ENCODE measurements at places on chromosomes 2 and 18.

- no peak for DNase-seq
- H3K4me1 ChIP-seq, result peaks cover 32% of the 10 kb centered on the region
- H3K27me3 ChIP-seq, result no peaks in the 10 kb centered on the region
- H3K36me3 ChIP-seq, result no peaks in the 10 kb centered on the region
- H3K27ac ChIP-seq, result peak overlapping the region; percentile 84
Measured at GRCh38 chr2:45649858-45650811, 1.3 kb upstream of the PRKCE start.

- no peak for DNase-seq
- H3K4me1 ChIP-seq, result peaks cover 58% of the 10 kb centered on the region
- H3K27ac ChIP-seq, result peak overlapping the region; percentile 20
- no peak overlapping the region for H3K4me3 ChIP-seq
Measured at GRCh38 chr2:121534007-121534406, 3.3 kb downstream of the RNU4ATAC start.

- peaks cover 59% of the 10 kb centered on the region for H3K4me1 ChIP-seq
- no peaks in the 10 kb centered on the region for H3K36me3 ChIP-seq
- no peak for DNase-seq
- peak overlapping the region; percentile 5 for H3K4me3 ChIP-seq
- no peaks in the 10 kb centered on the region for H3K27me3 ChIP-seq
Measured at GRCh38 chr2:9192712-9193111, 13.9 kb upstream of the ASAP2 start.

GRCh38 chr2:36441816-36442215, 86.2 kb downstream of the CRIM1 start:
- H3K4me1 ChIP-seq, result peaks cover 69% of the 10 kb centered on the region
- H3K27me3 ChIP-seq, result no peaks in the 10 kb centered on the region
- peaks cover 39% of the 10 kb centered on the region for H3K36me3 ChIP-seq
- no peak for DNase-seq

GRCh38 chr18:35121531-35121930, 80.3 kb downstream of the MAPRE2 start:
- peaks cover 1% of the 10 kb centered on the region for H3K36me3 ChIP-seq
- no peaks in the 10 kb centered on the region for H3K27me3 ChIP-seq
- peaks cover 33% of the 10 kb centered on the region for H3K4me1 ChIP-seq

GRCh38 chr18:54872681-54873080, 44.4 kb downstream of the RAB27B start:
- no peak overlapping the region for H3K27ac ChIP-seq
- H3K4me3 ChIP-seq, result no peak overlapping the region
- H3K36me3 ChIP-seq, result no peaks in the 10 kb centered on the region
- DNase-seq, result no peak
- H3K27me3 ChIP-seq, result peaks cover 2% of the 10 kb centered on the region
